ENCODE measurements at places on chromosomes 3 and 15. TPM values are rescaled to one million over a fixed set of nuclear protein-coding genes. Genes with fewer than 3 reads are reported as not detected.

DNA sequence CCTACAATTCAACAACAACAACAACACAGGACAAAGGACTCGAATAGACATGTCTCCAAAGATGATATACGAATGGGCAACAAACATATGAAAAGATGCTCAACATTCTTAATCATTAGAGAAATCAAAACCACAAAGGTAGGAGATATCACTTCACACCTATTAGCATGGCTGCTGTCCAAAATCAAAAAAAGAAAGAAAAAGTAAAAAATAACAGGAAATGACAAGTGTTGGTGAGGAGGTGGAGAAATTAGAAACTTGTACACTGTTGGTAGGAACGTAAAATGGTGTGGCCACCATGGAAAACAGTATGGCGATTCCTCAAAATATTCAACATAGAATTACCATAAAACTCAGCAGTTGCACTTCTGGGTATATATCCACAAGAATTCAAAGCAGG lies 312.3 kb upstream of the STT3B start:
- DNase-seq = no peak

GRCh38 chr3:45009868-45010267 lies 16.2 kb upstream of the CLEC3B start:
- no peak for DNase-seq

- DNase-seq = no peak
Observed at GRCh38 chr3:25540273-25540672, 112.2 kb downstream of the RARB start.

GRCh38 chr3:115040246-115040645 lies 106.8 kb downstream of the ZBTB20 start:
- DNase-seq = no peak

DNA sequence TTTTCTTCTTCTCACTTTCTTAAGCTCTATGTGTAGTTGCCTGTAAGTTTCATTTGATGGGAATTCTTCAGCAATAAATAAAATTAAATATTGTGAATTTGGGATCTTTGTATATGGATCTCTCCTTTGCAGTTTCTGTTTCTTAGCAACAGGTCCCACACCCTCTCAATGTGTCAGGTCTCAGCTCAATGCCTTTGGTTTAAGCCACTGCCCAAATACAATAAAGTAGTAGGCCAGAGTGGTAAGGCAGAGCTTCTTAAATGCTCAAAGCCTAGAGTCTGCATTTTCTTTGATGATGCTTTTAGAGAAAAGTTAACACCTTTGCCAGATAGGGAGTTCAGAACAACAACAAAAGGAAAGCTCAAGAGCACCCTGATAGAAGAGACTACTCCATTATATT lies 343.7 kb downstream of the NSUN3 start:
- no peak for DNase-seq

DNA sequence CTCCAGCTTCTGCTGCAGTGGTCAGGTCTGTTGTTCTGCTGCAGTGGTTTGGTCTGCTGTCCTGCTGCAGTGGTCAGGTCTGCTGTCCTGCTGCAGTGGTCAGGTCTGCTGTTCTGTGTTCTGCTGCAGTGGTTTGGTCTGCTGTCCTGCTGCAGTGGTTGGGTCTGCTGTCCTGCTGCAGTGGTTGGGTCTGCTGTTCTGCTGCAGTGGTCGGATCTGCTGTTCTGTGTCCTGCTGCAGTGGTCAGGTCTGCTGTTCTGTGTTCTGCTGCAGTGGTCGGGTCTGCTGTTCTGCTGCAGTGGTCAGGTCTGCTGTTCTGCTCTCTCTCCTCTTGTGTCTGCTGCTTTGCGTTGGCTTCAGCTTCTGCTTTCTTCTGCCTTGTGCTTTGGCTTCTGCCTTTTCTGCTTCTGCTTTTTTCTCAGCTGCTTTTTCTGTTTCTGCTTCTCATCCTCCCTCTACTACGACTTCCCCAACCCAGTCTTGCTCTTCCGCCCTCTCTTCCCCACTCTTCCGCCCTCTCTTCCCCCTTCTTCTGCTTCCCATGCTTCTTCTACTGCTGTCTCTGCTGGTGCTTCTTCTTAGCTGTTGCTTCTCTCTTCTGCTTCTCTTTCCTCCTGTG lies 50.7 kb downstream of the FAM43A start:
- DNase-seq = no peak

Gene SPINK8
- not detected for total RNA-seq

Gene CSPG4
- total RNA-seq = 109 TPM

Gene AQP9
- total RNA-seq = not detected

Gene LIPC
- total RNA-seq = 4.0 TPM
